ENCODE measurements at places on chromosomes 11 and 22.

- no peak for DNase-seq
Observed at GRCh38 chr11:123841174-123841573, 35.0 kb upstream of the OR6M1 start.

GRCh38 chr11:115377882-115378296 lies 126.3 kb downstream of the CADM1 start:
- no peak for DNase-seq

DNA sequence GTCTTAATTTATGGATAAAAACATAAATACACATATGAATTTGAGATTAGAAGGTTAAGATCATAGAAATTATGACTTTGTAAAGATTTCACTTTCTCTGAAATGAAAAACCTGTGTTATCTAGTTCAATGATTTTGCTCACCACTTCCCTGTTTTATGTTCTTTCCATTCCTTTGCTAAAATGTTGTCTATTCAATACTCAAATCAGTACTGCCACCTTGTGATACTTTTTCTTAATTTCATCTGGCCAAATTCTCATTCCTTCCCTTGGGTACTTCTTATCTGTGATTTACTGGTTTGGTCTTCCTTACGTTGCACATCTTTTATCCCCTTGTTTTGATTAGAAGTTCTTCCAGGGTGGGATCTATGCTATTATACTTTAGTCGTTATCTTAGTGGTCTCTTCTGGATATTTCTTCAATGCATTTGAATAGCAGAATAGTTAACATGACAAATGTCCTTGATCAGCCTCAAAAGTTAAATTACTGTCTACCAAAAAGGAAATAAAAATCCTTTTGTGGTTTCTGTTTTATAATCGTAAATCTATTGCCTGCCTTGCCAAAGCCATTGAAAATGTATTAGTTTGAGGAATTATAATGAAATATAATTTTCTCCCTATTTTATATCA lies 197.0 kb downstream of the PGR start:
- DNase-seq: no peak

- no peak for DNase-seq
Observed at GRCh38 chr11:65558930-65559509, 861 bp upstream of the LTBP3 start.

- no peak for DNase-seq
Observed at GRCh38 chr11:67670316-67671210, 3.9 kb downstream of the ALDH3B2 start.
